ENCODE measurements at places on chromosomes 13 and 19.

DNA sequence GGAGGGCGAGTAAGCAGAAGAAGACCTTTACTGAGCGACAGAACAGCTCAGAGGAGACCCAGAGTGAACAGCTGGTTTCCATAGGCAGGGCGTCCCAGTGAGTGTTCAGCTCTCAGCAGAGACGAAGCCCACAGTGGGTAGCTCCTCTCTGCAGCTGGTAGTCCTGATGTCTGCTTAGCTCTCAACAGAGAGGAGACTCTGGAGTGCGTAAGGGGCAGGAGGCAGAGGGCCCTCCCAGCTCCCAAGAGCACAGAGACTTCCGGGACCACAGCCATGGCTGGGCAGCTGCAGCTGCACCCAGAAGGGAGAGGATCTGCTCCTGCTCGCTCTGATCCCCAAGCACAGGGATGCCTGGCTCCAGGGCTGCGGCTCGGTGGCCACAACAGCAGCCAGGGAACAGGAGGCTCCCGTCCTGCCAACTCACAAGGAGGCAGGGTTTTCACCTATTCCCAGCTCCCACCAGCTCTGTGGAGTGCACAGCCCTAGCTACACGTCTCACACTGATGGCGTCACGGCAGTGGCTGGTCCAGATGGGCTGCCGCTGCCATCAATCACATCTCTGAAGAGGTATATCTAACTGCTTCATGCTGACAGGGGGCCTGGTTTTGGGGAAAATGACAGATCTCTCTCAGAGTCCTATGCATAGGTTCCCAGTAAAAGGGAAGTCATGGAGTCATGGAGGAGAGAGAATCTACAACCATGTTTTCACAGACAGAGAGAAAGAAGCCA lies 2660.1 kb upstream of the PCDH20 start:
- no peak for DNase-seq

GRCh38 chr13:26839682-26840081 lies 79.1 kb upstream of the GPR12 start:
- DNase-seq = peak; percentile 45

- DNase-seq = no peak
These were observed 1.5 kb downstream of the TCF3 start for GRCh38 chr19:1650650-1651567.

DNA sequence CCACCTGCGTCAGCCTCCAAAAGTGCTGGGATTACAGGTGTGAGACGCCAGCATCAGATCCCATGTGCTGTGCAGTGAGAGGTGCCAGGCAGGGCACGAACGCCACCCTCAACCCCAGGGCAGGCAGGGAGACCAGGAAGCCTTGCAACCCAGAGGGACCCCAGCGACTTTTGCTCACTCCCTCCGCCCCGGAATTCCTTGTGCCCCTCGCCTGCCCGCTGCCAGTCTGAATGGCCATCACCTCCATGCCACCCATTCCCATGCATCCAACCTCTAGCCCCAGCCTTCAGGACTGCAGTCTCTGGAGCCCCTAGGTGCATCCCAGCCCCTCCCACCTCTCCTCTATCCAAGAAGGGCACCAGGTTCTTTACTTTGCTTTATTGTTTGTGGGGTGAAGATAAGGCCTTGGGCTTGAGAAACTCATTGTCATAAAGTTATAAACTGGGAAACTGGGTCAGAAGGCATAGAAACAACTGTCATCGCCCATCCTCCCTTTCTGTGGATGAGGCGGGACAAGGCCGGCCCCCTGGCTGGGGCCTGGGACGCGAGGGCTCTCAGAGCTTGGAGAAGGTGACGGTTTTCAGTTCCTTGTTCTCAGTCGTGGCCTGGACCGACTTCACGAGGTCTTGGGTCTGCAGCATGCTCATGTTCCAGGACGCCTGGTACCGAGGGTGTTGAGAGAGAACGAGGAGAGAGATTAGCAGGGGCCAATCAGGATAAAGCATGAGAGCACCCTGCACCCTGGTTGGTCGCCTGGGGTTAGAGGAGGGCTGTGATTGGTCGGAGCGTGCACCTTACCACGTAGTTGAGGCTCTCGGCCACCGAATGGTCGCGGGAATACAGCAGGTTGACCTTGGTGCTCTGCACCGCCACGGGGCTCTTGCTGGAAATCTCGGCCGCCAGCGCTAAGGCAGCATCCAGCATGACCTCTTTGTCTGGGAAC lies 2.6 kb upstream of the LGALS4 start:
- DNase-seq = no peak

DNA sequence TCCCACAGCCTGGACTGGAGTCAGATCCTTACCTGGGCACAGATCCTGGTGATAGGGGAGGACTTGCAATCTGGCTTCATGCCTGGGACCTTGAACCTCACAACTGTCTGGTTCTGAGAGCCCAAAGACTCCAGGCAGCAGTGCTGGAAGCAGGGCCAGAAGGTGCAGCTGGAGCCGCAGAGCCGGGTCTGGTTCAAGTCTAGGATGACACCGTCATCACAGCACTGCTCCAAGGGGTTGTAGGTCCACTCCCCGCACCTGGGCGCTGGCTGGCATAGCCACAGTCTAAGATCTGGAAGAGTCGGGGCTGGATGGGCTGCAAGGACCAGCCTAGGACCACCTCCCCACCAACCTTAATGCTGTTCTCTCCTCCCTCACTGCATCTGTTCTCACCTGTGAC lies 677 bp downstream of the IGFL4 start:
- DNase-seq = no peak

DNA sequence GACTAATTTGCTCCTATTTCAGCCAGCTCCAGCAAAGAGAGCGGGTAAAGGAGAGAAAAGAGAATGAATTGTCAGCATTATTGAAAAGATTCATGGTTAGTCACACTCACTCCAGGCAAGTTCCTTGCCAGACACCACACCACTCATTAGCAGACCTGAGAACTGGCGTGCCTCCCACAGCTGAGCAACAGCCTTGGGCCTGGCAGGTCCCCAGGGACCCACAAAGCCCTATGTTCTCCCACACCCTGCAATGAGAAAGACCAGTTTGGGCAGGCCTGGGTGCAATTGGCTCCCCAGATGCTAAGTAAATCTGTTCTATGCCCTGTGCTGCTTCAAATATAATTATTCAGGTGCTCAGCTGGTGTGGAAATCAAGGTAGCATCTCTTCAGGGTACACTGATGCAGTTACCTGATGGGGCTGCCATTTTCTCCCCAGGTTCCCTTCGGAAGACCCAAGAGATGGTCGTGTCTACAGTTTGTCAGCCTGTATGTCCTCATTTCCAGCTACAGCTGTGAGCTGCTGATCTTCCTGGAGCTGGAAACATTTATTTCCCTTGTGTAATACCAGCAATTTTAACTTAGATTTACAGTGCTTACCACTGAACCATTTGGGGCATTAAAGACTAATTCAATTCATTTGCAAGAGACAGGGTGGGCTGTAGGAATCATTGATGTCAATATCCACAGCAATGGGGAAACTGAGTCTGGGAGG lies 405.0 kb downstream of the COG6 start:
- peak; percentile 90 for DNase-seq

GRCh38 chr13:103605546-103606326 lies 539.5 kb upstream of the SLC10A2 start:
- DNase-seq = no peak

DNA sequence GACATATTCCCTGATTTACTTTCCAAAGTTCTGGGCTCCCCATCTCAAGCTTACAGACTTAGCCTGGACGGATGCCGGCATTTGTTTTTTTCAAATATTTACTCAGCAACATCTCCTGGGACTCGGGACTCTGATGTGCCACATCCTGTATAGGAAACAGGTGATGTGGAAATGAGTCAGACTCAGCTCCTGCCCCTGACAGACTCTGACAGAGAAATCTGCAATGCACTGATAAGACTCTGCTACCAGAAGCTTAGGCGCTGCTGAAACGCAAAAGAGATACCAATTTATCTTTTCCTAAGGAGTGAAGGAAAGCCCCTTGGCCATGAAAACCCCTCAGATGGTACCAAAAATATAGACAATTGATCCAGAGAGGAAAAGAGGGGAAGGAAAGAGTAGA lies 16.2 kb downstream of the LAIR2 start:
- DNase-seq = peak; percentile 92
